Activated CD8-positive, alpha-beta memory T cell treated with anti-CD3 and anti-CD28 coated beads for 48 hours (primary cell): ENCODE measurements at places on chromosomes 5 and 9.

DNA sequence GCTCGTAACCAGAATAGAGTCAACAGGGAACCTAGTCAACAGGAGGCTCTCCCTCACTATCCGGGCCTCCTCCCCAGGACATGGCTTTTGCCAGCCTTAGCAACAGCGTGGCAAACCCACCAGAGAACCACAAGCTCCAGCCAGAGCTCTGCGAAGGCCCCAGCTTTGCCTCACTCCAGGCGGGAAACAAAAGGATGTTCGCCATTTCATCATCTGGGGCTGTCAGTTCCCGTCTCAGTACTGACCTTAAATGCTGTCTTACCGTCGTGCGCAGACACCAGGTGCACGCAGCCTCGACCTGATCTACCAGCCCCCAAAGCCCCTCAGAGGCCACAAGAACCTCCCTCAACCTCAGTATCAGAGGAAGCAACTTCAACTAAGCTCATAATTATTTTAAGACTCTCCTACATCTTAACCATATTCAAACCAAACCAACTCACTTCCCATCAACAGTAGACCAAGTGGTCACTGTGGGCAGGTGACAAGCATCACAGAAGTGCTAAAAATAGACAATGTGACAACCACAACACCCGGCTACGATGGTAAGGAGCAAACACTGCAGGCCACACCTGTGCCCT, 71.4 kb downstream of the SEMA4D start:
- DNase-seq: no peak

GRCh38 chr5:594226-594860, 17.8 kb upstream of the CEP72 start:
- DNase-seq: no peak

DNA sequence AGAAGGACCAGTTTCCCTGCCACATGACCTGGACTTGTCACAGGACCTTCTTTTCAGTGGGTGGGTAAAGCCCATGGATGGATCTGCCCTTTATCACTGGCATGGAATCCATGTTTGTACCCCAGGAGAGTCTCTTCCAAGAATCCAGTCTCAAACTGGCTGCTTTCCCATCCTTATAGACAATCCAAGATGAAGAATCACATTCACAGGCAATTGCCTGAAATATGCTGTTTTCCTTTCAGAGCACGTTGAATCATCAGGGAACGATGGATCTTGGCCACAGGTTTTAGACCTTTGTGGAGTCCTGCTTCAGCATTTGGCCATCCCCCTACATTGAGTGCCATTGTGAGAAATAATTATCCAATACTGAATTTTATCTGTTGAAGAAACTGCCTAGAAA, 319.8 kb downstream of the ASTN2 start:
- no peak for DNase-seq

DNA sequence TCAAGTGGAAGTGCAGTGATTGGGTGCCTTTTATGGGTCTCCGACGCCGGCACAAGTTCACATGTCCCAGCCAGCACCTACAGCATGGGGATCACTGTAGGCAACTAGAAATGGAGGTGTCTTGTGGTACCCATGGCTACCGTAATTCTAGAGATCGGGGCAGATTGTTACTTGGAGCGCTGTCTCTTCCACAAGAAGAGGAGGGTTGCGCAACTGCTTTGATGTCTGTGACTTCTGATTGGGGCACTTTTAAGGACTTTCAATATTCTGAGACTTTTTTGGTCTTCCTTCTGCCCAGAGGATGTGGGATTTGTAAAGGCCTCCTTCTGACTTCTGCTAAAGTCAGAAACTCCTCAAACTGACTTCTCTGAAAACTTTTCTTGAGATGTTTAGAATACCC, 41.9 kb downstream of the GLRX start:
- DNase-seq: no peak

- no peak for DNase-seq
Measured at GRCh38 chr9:73683862-73684591, 532.4 kb downstream of the ANXA1 start.

DNA sequence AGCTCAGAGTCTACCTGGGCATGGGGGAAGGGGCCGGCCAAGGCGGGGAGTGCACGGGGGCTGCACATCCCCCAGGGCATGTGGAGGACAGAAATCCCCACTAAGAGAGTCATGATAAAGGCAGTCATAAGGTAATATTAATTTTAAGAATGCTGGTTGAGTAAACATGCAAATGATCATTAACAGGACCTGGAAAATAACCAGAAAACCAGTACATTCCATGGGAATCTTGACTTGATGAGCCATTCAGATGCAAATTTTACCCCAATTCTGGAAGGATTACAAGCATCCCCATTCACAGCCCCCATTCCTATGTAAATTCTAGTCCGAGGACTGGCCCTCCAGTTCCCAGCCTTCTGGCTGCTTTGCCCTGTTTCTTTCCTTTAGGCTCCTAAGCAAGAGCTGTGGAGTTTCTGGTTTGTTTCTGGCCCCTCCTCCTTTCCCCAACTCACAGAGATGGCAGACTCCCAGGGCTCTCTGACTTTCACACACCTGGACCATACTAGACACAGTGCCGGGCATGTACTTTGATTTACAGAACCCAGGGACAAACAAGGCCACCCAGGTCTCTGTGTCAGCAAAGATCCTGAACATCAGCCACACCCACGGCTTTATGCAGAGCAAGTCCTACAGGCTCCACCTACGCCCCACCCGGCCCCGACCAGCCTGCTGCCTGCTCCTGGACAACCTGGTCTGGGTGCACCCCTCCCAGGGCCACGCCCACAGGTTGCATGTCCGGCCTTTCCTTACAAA, 62.7 kb downstream of the SEMA4D start:
- no peak for DNase-seq

GRCh38 chr9:3224931-3225330, 300.9 kb downstream of the RFX3 start:
- DNase-seq: no peak

- DNase-seq: no peak
Measured at GRCh38 chr5:56088967-56089829, 94.4 kb upstream of the IL6ST start.
